ENCODE measurements at places on chromosomes 12 and 14. TPM values are rescaled to one million over a fixed set of nuclear protein-coding genes. Genes with fewer than 3 reads are reported as not detected.

DNA sequence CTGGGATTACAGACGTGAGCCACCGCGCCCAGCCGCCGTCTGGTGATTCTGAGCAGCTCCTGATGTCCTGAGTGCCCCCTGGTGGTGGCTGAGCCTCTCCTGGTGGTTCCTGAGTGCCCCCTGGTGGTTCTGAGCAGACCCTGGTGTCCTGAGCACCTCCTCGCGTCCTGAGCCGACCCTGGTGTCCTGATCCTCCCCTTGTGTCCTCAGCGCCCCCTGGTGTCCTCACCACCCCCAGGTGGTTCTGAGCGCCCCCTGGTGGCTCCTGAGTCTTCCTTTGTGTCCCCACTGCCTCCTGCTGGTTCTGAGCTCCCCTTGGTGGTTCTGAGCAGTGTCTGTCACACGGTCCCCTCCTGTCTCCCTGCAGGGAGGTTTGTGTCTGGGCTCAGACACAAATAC lies 1304.9 kb downstream of the TMEM121 start:
- no peak for DNase-seq

DNA sequence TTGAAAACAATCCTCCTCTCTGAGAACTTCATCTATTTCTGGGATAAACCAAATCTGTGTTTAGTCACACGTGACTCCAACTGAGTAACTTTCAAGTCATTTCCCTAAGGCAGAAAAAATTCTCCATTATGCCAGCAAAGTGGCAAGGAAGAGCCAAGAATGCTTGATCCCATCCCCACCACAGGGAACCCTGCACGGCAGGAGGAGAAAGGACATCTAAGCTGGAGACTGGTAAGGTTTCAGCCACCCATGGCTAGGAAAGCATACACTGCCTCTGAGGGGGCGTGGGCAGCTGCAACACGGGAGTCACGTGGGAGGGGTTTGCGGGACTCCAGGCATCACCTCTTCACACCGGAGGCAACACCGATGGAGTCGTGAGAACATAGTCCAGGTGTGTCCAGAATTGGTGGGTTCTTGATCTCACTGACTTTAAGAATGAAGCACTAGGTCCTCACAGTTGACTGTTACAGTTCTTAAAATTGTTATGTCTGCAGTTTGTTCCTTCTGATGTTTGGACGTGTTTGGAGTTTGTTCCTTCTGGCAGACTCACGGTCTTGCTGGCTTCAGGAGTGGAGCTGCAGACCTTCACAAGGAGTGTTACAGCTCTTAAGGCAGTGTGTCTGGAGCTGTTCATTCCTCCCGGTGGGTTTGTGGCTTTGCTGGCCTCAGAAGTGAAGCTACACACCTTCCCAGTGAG lies 2.7 kb upstream of the SIVA1 start:
- no peak for DNase-seq

- no peak for DNase-seq
These were observed 1065.0 kb downstream of the LRFN5 start for GRCh38 chr14:42671636-42672035.

TAS2R14 gene
- 6.8 TPM for total RNA-seq

- DNase-seq = no peak
These were observed 35.7 kb downstream of the GNPTAB start for GRCh38 chr12:101795013-101795412.

MEG3 gene
- 486 TPM for total RNA-seq

DNA sequence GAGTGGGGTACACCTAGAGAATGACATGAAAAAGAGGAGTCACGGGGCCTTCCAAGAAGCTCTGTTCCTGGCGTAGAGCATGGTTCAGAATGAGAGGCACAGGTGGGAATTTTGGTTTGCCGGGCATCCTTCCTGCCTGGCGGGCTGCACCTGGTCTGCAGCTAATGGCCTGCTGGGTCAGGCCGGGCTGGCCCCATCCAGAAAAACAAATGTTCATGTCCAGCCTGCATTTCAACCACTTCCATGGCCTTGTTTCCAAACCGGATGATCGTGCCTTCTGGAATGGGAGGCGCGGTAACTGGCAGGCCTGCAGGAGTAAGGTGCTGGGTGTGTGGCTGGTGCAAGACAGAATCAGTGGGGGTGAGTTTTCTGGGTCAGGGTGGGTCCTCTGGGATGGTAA lies 14.4 kb downstream of the TEAD4 start:
- DNase-seq = no peak

GRCh38 chr12:26317942-26318575 lies 122.7 kb downstream of the SSPN start:
- DNase-seq = no peak

- DNase-seq = no peak
These were observed 289.5 kb upstream of the E2F7 start for GRCh38 chr12:77354766-77355362.

RNASE11 gene
- total RNA-seq = not detected

BHLHE41 gene
- total RNA-seq = 6.2 TPM

DNA sequence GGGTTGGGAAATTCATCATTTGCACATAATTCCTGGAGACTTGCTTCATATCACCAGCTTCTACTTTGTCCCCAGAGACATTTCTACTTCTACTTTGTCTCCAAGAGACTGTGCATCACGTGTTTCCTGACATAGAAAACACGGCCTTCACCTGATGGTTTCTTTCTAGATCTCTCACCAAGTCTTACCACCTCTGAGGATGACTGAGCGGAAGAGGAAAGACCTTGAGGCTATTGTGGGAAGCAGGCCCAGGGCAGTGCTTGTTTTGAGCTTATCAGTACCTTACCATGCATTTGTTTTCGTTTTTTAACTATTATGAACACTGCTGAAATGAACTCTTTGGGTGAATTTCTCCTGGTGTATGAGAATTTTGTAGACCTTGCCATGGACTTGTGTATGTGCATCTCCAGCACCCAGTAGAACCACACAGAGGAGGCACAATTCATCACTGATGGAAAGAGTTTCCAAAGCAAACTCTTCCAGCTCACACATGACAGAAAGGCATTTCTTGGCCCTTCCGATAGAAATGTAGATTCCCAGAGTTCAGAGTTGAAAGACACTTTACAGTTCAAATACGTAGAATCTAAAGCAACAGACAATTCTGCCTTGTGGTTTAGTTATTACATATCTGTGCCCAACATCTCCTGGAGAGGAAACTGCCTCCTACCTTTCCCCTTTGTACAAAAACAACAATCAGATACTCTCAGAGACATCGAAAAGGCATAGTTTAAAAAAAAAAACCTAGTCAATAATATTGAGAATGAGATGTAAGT lies 434.7 kb downstream of the FUT8 start:
- no peak for DNase-seq

GPRC5D gene
- total RNA-seq = 10.1 TPM

DNA sequence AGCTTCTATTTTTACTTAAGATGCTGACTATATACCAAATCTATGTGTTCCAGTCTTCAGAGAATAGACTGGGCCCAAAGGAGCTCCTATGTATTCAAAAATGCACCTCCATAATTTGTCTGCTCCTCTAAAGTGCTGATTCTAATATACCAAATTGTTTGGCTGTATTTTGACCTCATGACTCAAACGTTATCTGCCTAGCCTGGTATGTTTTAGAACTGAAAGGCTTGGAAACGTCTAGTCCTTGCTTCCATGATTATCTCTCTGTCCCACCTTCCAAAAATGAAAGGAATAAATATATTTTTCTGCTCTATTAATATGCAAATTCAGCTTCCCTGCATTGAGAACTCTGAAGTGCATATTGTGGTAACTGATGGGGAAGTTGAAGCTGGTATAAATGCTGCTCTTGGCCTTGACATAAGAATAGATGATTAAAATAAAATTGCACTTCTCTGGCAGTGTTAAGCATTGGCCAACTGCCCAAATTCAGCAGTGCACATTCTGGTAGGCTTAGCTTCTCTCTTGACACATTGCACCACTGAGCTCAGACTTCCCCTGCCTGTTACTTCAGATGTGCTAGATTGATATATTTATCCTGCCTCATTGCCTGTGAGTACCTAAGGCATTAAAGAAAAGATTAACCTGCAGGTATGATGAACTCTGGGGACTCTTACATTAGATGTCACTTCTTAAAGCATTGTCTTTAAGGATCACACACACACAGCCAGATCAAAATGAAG lies 882.3 kb downstream of the RPS29 start:
- no peak for DNase-seq

PLEKHG7 gene
- not detected for total RNA-seq

WASHC4 gene
- 97.0 TPM for total RNA-seq

TAS2R7 gene
- total RNA-seq = not detected

- DNase-seq = no peak
These were observed 334.8 kb upstream of the RGS6 start for GRCh38 chr14:71597287-71597920.

GRCh38 chr12:52260361-52261207 lies 13.9 kb upstream of the KRT86 start:
- no peak for DNase-seq

DNA sequence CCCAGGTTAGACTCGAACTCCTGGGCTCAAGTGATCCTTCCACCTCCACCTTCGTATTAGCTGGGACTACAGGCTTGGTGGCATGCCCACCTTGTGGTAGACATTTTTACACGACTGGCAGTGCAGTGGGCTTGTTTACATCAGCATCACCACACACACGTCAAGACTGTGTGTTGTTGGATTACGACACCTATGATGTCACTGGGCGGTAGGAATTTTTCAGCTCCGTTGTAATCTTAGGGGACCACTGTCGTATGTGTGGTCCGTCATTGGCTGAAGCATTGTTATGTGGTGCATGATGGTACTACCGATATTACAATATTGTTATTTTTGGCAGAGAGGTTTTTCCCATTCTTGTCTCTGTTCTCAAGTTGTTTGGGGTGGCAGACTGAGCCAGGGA lies 50.7 kb downstream of the TSPAN9 start:
- no peak for DNase-seq

DNA sequence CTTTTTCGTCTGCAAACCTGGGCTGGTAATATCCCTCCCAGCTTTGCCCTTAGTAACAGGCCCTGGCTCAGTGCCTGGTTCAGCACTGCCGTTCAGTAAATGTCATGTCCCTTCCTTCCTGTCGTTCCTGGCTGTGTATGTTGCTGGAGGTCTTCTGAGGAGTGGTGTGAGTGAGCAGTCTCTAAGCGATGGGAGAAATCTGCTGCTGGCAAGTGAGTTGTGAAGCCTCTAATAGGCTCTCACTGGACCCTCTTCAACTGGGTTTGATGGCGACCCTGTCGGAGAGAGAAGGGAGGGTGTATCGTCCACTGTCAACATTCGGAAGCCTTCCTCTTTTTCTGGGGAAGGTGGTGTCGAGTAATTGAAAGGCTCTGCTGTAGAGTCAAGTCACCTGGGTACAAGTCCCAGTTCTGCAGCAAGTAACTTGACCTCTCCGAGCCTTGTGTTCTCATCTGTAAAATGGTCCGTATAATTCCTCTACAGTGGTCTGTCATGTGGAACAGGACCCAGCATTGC lies 62.8 kb downstream of the HRK start:
- no peak for DNase-seq

GRCh38 chr14:77369285-77369684 lies 7.6 kb downstream of the TMED8 start:
- no peak for DNase-seq

DNA sequence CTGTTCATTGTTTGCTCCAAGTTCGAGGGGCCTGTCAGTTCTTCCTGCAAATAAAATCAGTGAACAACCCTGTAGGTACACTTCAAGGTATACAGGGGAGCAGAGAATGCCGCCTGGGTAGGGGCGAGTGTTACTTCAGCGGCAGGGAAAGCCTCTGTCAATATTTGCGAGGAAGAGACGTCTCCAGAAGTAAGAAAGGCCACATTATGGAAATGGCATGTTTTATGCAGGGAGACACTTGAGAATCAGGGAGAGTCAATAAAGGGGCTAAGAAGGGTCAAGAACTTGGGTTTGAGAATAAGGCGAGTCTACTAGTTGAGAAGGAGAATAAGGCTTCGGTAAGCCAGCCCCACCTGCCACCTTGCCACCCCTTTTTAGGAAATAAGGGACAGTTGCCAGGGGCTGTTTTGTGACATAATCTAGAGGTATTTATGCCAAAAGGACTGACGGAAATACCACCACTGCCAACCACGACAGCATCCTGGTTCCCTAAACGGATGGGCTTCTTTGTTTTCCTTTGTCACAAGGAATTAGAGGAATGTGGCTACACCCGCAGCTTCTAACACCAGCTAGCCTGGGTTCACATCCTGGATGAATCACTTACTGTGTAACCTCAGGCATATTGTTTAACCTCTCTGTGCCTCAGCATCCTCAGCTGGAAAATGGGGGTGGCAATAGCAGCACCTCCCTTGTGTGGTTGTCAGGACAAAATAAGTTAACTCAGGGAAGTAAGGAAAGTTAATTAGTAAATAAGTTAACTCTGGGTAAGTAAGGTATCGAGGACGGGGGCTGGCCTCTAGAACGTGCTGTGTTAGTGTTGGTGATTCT lies 67.7 kb downstream of the EID3 start:
- DNase-seq = no peak

DNA sequence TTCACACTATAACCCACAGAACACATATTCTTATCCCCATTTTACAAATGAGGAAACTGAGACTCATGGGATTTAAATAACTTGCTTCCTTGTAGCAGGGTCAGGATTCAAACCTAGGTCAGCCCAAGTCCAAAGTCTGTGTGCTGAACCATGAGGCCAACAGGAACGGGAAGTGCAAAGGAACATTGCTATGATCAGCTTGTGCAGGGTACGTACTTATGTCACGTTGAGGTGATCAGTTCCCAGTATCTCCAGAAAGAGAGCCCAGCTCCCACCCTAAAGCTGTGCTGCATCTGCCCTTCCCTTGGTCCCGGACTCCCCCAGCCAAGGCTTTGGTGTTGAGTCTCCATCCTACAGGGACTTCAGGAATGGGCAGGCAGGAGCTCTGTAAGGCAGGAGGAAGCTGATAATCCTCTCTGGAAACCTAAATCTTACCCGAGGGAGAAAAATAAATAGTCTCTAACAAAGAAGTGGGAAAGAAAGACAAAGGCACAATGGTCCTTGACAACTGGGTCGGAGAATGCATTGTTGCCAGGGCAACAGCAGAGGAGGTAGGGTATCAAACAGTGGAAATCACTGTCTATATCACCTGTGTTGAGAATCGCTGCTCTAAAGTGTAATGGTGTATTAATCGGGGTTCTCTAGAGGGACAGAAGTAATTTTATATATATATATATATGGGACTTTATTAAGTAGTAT lies 82.5 kb upstream of the FICD start:
- DNase-seq = no peak

GRCh38 chr14:102442241-102443211 lies 67.0 kb downstream of the ANKRD9 start:
- no peak for DNase-seq

GRCh38 chr12:6374786-6375160 lies 590 bp downstream of the SCNN1A start:
- no peak for DNase-seq

GRCh38 chr12:128671528-128672042 lies 152.2 kb downstream of the SLC15A4 start:
- DNase-seq = no peak

Measured in skin of body (tissue), 3 donors.